ENCODE measurements at places on chromosomes 3 and 15.

DNA sequence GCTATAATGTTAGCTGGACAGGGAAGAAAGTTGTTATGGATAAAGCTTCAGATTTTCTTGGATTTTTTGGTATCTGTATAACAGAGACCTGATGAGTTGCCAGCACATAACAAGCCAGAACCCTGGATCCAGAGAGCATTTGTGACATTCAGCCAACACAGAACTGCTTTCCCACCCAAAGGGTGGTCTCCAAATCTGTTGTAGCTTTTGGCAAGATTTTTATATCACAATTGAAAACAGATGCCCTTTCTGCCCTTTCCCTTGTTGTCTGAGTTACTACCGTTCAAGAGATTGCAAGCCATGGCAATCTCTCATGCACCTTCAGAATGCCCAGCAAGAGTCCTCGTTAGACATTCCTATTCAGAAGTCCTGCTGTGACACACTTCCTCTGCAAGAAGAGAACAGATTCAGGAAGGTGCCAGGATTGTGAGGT lies 107.6 kb upstream of the FGF7 start:
- no peak for DNase-seq

DNA sequence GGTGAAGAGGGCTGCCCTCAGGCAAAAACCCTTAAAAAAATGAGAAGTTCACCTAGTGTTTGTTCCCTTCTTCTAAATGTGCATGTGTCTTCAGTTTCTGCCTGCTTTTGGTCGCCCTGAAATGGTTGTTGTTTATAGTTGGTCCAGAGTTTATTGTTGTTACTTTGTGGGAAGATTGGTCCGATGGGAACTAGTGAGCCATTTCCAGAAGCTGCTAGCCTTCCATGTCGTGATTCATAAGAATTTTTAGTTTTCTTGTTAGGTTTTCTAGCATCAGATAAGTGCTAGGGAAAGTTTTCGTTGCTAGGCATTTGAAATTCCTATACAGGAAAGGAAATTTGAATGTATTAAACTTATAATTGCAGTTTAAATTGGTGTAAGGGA lies 33.7 kb downstream of the IFT122 start:
- no peak for DNase-seq

DNA sequence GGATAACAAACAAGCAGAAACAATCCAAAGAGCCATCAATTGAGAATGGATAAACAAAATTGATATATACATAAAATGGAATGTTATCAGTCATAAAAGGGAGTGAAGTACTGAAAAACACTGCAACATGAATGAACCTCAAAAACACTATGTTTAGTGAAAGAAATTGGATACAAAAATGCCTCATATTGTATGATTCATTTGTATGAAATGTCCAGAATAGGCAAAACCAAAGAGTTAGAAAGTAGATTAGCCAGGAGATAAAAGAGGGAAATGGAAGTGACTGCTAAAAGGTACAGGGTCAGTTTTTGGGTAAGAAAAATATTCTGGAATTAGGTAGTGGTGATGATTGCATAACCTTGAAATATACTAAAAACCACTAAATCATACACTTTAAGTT lies 9.8 kb upstream of the SLC25A36 start:
- no peak for DNase-seq

DNA sequence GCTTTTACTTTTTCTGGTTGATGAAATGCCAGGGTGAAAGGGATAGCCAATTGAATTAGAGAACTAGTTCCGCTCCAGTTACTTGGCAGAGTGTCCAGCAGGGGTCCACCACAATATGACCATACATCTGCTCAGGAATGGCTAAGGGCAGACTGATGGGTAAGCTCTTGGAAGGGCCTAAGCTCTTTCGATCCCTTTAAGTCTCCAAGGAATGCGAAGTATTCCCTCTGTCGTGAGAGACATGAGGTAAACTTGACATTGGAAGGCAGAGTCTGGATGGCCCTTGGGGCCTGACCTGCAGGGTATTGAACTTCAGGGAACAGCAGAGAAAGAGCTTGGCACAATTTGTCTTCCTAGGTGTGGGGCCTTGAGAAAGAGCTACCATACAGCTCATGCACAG lies 805.8 kb downstream of the PLOD2 start:
- DNase-seq: no peak

DNA sequence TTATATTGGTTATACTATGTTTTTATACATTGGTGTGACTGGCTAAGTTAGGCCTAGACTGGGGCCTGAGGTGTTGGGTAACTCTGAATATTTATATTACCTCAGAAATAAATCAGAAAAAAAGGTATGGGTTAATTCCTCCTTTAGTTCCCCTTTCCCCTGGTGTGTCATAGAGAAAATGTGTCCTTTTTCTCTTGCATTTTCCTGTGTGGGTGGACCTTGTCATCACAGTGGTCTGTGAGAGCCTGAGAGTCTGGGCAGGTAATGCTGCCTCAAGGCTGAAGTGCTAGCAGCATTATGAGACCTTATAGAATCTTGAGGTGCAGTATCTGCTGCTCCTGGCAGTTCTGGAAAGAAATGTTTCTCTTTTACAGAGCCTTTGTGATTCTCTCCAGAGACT lies 69.7 kb downstream of the PCOLCE2 start:
- no peak for DNase-seq

DNA sequence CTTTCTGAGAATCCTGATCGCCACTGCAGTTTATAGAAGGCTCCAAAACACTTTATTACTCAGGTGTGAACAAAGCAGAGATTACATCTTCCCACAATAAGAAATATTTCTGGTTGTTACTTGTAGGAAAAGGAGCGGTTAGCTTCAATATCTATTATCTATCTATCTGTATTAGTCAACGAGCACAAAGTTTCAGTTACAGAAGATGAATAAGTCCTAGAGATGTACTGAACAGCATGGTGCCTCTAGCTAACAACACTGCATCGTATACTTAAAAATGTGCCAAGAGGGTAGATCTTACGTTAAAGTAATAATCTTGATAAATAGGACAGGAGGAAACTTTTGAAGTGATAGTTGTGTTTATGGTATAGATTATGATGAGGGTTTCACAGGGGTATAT lies 10.9 kb upstream of the CCR3 start:
- no peak for DNase-seq

GRCh38 chr15:44694416-44694815 lies 16.7 kb downstream of the PATL2 start:
- DNase-seq: no peak

GRCh38 chr3:120364821-120365220 lies 15.7 kb upstream of the LRRC58 start:
- no peak for DNase-seq

Measured in CD4-positive, alpha-beta T cell treated with Interleukin-15 for 4 hours (primary cell).